ENCODE measurements at places on chromosomes 6 and 20.

- DNase-seq = no peak
Observed at GRCh38 chr6:36598326-36598725, 4.2 kb downstream of the SRSF3 start.

DNA sequence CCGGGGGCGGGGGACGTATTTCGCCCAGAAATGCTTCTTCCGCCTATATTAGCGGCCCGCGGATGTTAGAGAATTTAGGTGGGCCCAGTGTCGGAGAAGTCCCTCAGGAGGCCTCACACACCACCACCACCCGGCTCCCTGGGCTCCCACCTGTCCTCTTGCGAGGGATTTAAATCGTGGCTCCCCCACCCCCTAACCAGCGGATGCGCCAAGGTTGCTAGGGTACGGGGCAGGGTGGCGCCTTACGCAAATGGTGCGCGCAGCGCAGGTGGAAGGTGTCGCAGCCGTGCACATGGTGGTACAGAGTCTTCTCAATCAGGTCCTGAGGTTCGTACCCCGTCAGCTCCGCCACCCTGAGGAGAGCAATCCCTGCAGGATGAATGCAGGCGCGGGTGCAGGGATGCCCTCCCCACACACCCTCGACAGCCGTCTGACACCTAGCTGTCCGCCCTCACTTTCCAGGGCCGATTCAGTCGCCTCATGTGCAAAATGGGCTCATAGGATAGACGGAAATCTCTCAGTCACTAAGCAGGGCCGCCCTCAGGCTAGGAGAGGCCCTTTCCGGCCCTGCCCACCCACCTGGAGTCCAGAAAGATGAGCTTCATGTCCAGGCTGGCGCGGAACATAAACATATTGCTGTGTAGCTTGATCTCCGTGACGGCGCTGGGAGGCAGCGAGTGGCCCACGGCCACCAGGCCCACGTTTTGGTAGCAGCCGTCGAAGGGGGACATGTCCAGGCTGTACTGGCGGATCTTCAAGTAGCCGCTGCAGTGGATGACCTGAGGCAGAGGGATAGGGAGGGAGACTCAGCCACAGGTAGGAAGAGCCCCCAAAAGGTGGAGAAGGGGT is 16.6 kb downstream of the SIM1 start:
- DNase-seq = no peak

- no peak for DNase-seq
Observed at GRCh38 chr6:11714798-11715285, 63.8 kb downstream of the ADTRP start.

DNA sequence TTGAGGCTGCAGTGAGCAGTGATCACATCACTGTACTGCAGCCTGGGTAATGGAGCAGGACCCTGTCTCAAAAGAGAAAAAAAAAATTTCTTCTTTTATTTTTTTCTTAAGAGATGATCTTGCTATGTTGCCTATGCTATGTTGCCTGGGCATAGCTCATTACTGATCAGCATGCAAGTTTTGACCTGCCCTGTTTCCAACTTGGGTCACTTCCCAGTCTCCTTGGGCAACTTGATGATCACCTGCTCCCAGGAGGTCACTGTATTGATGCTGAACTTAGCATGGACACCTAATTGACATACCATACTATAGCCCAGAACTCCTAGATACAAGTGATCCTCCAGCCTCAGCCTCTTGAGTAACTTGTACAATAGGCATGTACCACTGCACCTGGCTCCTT is 30.7 kb upstream of the NANP start:
- DNase-seq = no peak

- DNase-seq = no peak
Observed at GRCh38 chr6:163118941-163119340, 295.6 kb upstream of the QKI start.

DNA sequence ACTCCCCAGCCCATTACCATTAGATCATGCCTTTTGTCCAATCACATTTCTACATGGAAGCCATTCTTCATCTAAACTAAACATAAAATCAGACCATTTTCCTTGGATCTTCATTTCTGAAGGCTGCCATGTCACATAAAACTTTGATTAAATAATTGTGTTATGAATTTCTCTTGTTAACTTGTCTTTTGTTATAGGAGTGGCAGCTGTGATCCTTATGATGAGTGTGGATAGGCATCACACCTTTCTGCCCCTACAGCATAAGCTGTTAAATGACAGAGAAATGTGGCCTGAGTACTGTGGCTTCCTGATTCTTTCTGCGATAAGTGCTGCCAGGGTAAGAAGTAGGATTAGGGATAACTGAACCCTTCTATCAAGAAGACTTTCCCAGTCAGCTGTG is 247.1 kb upstream of the MOCS1 start:
- DNase-seq = no peak

DNA sequence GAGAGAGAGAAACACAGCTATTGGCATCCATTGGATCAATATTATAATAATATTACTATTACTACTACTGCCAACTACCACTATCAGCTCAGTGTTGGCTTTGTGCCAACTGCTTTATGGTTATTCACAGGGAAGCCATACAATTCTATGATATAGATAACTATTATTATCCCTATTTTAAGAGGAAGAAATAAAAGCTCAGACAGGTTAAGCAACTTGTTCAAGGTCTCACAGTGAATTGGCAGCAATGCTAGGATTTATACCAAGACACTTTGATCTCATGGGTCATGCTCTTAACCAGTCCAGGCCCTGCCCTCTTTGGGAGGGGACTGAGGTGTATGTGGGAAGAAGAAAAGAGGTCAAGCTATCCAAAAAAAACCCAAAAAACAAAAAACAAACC is 82.0 kb upstream of the TRAF3IP2 start:
- no peak for DNase-seq

DNA sequence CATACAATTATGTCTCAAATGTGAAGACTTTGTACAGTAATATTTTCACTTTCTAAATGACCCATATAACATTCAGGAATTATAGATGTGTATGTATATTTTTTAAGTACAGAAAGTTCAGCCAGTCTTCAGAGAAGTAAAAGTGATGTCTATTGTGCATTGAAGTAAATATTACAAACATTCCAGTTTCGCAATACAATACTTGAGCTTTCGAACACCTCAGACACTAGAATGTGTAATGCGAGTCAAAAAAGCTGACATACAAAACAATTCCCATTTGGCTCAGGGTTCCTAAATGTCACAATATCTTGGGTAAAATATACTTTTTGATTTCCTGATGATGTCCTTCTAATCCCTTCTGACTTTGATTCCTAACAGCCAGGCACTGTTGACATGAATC is 101.4 kb downstream of the ZNF217 start:
- DNase-seq = no peak

DNA sequence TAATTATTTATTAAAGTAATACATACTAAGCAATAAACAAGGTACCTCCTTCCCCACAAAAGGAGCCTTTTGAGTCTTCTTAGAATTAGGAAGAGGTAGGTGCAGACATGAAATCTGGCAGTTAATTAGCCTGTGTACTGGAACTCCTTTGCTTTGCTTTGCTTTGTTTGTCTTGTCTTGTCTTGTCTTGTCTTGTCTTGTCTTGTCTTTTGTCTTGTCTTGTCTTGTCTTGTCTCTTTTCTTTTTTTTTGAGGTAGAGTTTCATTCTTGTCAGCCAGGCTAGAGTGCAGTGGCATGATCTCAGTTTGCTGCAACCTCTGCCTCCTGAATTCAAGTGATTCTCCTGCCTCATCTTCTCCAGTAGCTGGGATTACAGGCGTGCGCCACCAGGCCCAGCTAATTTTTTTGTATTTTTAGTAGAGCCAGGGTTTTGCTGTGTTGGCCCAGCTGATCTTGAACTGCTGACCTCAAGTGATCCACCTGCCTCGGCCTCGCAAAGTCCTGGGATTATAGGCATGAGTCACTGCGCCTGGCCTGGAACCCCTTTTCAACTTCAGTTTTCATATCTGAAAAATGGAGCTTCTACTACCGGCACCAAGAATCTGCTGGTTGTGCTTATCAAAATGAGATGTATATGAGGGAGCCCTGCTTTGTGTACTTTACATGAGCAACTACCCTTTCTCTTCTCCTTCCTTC is 301.2 kb downstream of the CDKAL1 start:
- no peak for DNase-seq

GRCh38 chr6:132210886-132211563 is 190.2 kb downstream of the MOXD1 start:
- no peak for DNase-seq

- no peak for DNase-seq
Observed at GRCh38 chr6:131001945-131002660, 60.9 kb downstream of the EPB41L2 start.

GRCh38 chr6:127475823-127476176 is 16.6 kb upstream of the KIAA0408 start:
- no peak for DNase-seq

- no peak for DNase-seq
Observed at GRCh38 chr6:147366290-147366689, 142.2 kb upstream of the SAMD5 start.

- no peak for DNase-seq
Observed at GRCh38 chr6:31691078-31691463, 10.2 kb upstream of the LY6G5C start.

GRCh38 chr20:25253606-25254275 is 5.9 kb downstream of the PYGB start:
- DNase-seq = no peak

DNA sequence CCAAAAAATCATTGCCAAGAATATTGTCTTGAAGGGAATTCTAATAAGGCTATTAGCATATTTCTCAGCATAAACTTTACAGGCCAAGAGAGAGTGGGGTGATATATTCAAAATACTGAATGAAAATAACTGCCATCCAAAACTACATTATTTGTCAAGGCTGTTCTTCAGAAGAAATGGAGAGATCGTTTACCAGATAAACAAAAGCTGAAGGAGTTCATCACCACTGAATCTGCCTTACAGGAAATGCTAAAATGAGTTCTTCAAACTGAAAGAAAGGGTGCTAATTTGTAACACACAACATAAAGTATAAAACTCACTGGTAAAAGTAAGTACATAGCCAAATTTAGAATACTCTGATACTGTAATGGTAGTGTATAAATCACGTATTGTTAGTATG is 517.0 kb downstream of the TENT5A start:
- DNase-seq = no peak

- peak; percentile 1 for DNase-seq
Observed at GRCh38 chr6:88238065-88238464, 71.9 kb upstream of the CNR1 start.

DNA sequence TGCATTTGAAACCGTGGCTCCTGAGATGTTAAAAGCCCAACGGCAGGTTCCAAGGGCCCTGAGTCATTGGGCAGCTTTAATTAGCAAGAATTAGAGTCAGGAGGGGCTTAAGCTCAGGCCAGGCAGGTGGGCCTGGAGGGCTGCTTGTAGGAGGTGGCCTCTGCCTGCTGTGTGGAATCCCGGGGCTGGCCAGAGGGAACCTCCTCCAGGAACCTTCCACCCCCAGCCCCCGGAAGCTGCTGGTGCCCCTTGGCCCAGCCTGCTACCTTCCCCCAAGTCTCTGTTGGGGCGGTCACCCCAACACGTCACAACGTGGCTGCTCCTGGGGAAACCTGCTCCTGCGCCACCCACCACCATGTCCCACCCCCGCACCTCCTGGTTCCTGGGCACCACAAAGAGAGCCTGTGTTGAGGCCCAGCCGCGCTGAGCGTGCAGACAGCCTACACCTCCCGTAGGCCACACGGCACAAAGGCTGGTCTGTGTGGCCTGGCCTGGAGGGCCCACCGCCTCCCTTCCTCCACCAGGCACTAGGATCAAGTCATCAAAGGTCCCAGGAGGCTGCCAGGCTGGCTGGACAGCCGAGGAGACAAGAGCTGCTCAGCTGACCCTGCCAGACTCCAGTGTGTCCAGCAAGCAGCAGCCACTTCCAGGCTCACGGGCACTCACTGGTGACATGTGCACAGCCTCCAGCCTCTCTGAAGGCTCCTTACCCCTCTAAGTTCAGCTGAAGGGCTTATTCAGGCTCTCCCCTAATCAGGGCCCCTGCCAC is 86.3 kb downstream of the SNX5 start:
- no peak for DNase-seq

- DNase-seq = no peak
Observed at GRCh38 chr20:52242237-52243230, 51.0 kb upstream of the ZFP64 start.

DNA sequence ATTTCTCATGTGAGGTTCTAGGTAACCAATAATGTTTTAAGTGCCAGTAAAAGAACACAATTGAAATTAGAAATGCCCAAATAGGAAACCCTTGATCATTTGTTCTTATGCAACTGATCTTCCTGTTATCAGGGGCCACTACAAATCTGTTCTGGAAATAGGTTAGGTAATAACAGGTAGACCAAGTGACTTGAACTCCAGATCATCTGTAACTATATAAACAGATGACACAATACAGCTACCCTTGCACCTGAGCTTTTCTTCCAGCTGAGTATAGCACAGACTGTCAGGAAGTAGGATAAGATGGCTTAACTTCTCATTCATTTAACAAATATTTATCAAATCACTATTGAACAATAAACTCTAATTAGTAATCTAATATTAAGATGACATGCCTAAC is 52.5 kb downstream of the MAN1A1 start:
- no peak for DNase-seq

GRCh38 chr20:22825076-22825475 is 210.0 kb upstream of the SSTR4 start:
- DNase-seq = no peak

GRCh38 chr6:131929976-131930375 is 21.2 kb downstream of the CCN2 start:
- DNase-seq = no peak

DNA sequence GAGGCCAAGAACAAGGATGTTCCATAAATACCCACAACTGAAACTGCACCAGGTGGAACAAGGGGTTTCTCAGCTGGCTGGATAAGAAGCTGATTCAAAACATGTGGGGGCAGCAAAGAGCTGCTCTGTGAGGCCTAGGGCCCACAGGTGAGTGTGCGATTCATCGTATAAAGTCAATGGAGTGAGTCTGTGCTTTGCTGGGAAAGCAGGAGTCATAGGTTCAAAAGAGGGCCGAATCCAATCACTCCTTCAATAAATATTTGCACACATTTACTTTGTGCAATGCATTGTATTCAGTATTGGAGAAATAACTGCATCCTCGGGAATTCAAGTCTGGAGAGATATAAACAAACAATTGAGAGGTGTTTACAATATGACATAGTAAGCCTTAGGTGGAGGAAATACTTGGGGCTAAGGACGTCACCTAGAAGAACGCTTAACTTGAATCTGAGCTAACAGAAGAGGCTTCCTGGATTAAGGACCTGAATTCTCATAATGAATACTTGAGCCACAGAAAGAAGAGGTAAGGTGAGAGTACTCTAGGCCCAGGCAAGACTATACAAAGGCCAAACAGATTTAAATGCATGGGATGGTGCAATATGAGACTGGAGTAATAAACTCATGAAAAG is 83.7 kb upstream of the TMEM30A start:
- no peak for DNase-seq

- no peak for DNase-seq
Observed at GRCh38 chr6:134896910-134897309, 53.0 kb downstream of the ALDH8A1 start.

DNA sequence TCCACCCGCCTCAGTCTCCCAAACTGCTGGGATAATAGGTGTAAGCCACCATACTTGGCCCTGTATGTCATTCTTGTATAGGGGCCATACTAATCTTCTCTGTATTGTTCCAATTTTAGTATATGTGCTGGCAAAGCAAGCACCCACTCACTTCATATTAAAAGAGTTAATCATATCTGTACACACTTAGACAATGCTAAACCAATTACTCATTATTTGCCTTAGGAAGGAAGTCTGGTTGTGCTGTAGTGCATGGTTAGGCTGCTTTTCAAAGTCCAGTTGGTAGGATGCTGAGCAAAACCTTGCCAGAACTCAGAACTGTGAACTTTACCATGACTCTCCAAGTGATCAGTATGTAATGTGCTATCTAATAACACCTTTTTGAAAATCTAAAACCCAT is 88.6 kb downstream of the LIN28B start:
- DNase-seq = no peak

Data from T-helper 1 cell (primary cell).